ENCODE measurements at places on chromosomes 1 and 21. TPM values are rescaled to one million over a fixed set of nuclear protein-coding genes. Genes with fewer than 3 reads are reported as not detected.

The LCE2A gene
- not detected for total RNA-seq

The FCGR3B gene
- not detected for total RNA-seq

The IFI44 gene
- total RNA-seq: not detected

The CHML gene
- 43.6 TPM for total RNA-seq

The GPR37L1 gene
- total RNA-seq: 0.06 TPM

All from neural progenitor cell (in vitro differentiated cells).